Activated gamma-delta T cell treated with Interleukin-2 at 50 U/mL for 16 hours (primary cell): ENCODE measurements at places on chromosomes 7 and 10.

GRCh38 chr10:25297466-25297865 is 122.7 kb downstream of the GPR158 start:
- DNase-seq = no peak

DNA sequence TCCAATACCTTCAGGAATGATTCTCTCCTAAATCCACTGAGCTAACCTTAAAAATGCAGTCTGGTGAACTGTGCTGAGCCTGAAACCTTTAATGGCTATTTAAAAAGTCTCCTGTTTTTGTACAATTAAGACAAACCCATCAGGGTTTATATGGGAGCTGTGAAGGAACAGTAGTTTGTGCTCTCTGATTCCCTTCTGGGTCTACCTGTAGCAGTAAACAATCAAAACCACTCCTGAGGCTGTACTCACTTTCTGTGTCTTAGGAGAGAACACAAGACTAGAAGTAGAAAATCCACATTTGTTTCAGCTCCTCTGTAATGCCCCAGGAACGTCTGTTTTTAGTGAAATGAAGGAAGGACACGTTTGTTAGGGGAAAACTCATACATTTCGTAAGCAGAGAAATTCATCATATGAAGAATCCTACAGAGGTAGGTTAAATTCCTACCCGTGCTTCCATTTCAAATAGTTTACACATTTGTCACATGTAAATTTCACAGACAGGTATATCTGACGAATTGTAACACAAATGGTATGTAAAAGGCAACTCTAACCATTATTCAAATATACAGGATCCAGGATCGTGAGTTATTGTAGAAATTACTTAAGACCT is 2.6 kb downstream of the CUX1 start:
- no peak for DNase-seq

GRCh38 chr7:47639495-47640110 is 57.7 kb upstream of the TNS3 start:
- DNase-seq = no peak

GRCh38 chr10:132693676-132694075 is 92.3 kb downstream of the NKX6-2 start:
- DNase-seq = no peak

GRCh38 chr10:128487517-128487916 is 361.3 kb upstream of the MKI67 start:
- no peak for DNase-seq

DNA sequence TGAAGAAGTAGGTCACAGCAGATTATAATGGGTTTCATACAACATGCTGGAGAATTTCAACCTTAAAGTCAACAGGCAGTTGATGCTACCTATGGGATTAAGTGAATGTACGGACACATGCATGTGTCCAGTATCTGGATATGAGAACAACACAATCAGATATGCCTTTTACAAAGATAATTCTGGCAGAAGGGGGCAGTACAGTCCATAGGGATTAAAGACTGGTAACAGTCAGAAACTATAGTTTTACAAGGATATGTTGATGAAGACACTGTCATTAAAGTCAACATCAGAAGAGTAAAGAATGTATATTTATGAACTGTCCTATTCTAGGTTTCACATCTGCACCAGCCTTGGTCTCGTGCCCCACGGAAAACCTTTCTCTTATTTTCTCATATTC is 41.5 kb downstream of the ANKMY2 start:
- no peak for DNase-seq

DNA sequence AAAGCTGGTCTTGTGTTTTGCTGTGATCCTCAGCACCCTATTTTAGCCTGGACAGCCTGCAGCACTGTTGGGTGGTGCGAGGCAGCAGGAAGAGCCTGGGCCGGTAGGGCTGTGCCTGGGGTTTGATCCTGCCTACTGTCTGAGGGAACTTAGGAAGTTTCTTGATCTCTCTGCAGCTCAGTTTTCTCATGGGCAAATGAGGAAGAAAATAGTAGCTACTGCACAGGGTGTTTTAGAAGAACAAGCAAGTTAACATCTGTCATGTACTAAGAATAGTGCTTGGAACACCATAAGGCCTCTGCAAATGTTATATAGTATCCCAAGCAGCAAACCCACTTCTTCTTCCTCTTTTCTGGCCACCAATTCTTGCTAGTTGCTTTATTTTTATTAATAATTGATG is 12.0 kb upstream of the AGR2 start:
- no peak for DNase-seq

- DNase-seq = no peak
These were observed 264.3 kb downstream of the SEMA3A start for GRCh38 chr7:83930262-83930661.
